Skeletal muscle cell (primary cell): ENCODE measurements at places on chromosomes 7 and 10.

DNA sequence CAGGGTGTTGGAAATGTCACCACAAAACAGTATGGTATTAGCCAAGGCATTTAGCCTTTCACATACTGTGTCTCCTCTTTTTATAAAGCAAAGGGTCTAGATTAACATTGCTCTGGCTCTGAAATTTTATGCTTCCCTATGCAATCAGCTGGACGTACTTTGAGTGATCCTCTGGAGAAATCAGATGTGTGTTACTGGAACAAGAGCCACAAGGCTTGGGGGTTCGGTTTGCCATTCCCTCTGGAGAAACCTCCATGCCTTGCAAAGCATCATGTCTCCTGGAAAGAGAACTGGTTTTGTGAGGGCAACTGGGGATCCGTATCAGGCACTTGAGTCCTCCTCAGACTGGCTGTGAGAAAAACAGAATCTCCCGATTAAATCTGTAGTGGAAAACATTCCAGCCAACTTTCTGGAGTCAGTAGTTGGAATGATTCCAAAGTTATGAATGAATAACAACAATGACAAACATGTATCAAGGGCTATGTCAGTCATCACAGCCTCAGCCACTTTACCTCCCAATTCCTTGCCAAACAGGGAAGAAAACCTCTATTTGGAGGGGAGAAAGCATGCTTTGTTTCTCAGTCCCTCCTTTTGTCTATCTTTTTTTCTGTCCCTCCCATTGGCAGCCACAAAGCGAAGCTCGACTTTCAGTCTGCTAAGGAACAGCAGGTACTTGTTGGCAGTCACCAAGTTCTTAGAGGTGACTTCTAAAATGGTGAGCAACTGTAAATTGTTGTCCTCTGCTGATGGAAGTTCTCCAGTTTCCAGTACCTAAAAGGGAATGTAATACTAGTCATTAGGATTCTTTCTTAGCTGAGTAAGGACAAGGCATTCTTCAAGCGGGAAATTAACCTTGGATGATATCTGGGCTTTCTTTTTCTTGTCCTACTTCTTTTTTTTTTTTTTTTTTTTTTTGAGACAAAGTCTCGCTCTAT lies 864.8 kb upstream of the AUTS2 start:
- no peak for DNase-seq

DNA sequence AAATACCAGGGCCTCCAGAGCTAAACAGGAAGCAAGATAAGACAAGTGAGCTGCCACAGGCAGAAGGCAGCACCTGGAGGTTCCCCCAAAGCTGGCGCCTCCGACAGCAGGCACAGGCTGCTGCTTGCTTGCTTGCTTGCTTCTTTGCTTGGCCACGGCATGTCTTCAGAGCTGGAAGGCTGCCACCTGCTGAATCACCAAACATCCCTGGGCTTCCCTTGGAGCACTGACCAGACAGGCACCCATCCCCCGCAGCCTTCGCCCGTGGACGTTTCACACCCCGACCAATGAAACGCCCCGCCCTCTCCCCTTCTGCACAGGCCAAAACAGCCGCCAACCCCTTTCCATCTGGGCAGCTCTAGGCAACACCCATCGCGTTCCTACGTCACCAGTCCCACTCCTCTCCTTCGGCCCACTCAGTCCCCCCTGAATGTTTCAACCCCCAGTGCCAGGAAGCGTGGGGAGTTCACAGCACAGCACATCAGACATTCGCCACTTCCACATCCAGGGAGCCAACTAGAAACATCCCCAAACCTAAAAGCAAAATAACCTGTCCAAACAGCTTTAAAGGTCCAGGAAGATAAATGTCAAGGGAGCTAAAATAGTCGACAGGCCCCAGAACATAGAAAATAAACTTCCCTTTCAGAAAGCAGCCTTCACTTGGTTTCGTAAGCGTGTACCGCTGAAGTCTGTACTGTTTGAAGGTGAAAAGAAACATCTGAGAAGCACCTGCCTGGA lies 1.6 kb downstream of the SGMS1 start:
- peak; percentile 79 for DNase-seq

DNA sequence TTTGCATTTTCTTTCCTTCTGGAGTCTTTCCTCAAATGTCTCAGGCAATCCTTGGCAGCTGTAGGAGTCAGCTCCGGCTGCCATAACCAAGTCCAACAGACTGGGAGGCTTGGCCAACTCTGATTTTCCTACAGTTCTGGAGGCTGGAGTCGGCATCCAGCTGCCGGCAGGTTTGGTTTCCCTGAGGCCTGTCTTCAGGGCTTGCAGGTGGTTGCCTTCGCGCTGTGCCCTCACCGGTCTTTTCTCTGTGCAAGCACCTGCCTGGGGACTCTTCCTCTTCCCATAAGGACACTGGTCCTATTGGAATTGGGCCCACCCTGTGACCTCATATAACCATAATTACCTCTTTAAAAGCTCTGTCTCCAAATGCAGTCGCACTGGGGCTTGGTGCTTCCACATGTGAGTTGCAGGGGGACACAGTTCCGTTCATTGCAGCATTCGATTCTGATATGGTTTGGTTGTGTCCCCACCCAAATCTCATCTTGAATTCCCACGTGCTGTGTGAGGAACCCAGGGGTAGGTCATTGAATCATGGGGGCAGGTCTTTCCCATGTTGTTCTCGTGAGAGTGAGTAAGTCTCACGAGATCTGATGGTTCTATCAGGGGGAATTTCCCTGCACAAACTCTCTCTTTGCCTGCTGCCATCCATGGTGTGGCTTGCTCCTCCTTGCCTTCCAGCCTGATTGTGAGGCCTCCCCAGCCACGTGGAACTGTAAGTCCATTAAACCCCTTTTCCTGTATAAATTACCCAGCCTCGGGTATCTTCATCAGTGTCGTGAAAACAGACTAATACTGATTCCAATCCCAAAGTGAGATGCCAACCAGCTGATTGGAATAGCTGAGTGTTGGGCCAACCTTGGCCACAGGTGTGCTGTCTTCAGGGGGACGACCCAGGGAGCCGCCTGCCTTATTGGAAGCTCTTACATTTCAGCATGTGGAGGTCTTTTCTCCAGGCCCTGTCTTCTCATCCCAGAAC lies 7.9 kb downstream of the GALNTL5 start:
- DNase-seq, result no peak

DNA sequence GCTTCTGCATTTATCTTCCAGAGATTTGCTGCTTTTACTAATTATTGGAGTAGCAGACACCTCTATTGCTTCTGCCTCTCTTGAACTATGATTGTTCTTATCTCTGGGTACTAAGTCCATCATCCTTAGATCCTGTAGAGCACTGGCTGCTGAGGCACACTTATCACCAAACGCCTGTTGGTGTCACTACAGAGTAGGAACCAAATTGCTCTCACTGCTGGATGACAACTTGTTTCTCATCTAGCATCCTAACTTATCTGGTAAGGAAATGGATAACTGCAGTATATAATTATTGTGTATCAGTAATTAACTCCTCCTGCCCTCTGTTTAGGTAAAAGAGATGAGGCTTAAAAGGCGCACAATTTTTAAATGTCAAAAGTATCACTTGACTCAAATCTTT lies 1059.4 kb downstream of the NRG3 start:
- no peak for DNase-seq

DNA sequence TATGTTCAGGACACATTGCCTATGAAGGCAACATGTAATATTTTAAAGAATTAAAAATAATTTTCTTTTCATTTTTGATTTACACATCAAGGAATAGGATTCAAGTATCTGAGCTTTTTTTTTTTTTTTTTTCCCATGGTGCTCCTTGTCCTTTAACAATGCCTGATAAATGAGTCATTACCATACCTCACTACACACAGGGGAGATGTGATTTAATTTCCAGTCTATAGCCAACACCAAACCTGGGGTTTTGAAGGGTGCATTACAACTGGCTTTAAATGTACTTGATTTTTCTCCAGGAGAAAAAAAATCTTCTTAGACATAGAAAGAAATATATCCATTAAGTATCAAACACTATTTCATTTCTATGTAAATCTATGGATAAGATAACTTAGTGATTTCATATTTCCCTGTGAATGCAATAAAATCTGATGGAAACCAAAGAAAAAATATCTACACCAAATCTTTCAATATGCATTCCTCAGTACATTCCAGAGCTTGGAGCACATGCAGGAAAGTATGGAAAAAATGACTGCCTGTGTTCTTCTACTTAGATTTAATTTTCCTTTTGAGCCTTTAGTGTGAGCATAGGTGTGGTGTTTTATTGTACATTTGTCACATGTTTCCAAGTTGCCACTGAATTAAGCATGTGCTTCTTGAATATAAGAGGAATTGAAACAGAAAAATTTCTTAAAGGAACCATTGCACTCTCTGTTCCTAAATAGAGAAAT lies 204.8 kb upstream of the MEOX2 start:
- DNase-seq, result no peak

GRCh38 chr10:23742368-23742767 lies 303.5 kb downstream of the OTUD1 start:
- no peak for DNase-seq

DNA sequence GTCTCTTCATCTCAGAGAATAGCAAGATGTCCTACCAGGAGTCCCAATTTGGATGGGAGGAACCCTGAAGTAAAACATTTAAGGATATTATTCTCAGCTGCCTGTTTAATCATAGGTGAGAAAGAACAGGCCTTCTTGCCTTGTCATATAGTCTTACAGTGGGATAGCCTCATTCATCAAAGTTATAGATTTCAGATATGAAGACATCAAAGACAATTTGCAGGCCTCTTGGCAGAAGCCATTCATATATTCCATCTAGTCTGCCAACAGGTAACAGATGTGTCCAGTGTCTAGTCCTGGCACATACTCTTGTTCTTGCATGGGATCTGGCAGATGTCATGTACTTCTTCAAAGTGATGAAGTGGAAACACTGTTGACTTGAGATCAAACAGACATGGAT lies 601.3 kb upstream of the GHITM start:
- no peak for DNase-seq

DNA sequence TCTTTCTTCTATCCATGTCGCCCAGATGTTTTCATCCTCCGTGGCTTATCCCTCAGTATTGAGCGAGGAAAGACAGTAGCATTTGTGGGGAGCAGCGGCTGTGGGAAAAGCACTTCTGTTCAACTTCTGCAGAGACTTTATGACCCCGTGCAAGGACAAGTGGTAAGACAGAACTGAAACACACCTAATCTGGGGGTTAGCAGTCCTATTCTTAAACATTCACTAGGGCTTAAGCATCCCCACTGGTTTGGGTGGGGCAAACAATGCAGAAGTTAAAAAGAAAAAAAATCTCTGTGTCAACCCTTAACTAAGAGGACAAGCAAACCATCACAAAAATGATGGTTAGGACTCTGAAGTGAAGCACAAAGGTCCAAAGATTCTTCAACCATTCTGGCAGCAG lies 43.8 kb downstream of the SP8 start:
- DNase-seq, result no peak

DNA sequence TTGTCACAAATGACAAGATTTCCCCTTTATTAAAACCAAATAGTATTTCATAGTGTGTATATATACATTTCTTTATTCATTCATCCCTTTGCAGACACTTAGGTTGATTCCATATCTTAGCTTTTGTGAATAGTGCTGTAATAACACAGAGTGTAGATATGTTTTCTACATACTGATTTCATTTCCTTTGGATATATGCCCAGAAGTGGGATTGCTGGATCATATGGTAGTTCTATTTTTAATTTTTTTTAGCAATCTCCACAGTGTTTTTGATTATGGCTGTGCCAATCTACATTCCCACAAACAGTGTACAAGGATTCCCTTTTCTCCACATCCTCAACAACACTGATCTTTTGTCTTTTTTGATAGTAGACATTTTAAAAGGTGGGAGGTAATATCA lies 46.4 kb downstream of the CSTF2T start:
- no peak for DNase-seq
